ENCODE measurements at places on chromosomes 11 and 22.

DNA sequence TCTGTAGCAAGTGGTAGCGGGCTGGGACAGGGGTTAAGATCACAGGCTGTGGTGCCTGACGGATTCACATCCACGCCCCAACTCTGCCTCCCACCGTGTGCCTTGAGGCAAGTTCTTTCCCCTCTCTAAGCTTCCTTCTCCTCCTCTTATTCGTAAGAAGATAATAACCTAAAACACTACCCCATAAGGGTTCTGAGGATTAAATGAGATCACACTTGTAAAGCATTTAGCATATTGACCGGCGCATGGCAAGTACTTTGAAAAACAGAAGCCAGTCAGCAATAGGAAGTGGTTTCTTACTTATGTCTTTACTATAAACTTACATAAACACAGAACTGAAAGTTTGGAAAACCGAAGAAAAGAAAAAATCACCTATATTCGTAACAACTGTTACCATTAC lies 15.5 kb upstream of the LMO2 start:
- DNase-seq: no peak

GRCh38 chr11:75802021-75802912 lies 12.7 kb upstream of the UVRAG start:
- no peak for DNase-seq

DNA sequence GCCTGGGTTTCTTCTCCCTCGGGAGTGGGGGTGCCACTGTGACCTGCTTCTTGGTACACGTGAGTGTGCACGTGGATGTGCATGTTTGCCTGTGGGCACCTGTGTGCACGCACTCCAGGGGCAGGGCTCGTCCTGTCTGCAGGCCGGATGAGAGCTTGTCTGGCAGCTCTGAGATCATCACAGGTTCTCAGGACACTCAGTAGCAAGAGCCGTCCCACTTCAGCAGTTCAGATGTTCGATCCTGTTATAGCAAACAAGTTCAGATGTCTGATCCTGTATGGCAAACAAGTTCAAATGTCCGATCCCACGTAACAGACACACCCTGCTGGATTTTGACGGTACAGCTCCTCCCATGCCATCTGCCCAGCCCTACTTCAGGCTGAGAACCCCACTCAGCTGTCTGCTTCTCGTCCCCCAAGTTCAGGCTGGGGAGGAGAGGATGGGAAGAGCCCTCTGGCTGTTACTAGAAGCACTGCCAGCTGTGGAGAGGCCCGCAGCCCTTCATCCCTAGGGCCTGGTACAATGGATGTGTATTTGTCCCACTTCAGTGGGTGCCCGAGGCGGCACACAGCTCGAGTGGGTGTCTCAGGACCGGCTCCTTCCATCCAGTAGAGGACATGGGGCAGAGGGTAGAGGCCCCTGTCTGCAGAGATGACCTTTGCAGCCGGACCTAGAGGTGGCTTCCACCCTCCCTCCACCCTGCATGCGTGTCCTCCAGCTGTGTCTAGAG lies 1126.9 kb downstream of the BRD1 start:
- no peak for DNase-seq

DNA sequence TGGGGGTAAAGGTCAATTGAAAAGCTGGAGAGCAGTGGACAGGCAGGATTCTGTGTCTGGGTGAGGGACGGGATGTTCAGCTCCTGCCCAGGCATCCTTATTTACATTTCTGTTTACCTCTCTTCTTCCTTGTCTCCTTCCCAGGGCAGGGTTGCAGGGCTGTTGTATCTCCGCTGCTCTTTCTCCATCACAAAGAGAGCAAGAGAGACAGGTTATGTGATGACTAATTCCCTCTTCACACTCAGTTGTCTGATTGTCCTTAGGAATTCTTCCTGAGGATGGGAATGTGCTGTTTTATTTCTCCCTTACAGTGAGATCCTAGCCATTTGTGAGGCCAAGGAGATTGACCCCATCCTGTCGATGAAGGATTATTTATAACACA lies 104.9 kb downstream of the VPREB1 start:
- DNase-seq: no peak

- DNase-seq: no peak
Measured at GRCh38 chr11:123406441-123407129, 23.5 kb upstream of the GRAMD1B start.

DNA sequence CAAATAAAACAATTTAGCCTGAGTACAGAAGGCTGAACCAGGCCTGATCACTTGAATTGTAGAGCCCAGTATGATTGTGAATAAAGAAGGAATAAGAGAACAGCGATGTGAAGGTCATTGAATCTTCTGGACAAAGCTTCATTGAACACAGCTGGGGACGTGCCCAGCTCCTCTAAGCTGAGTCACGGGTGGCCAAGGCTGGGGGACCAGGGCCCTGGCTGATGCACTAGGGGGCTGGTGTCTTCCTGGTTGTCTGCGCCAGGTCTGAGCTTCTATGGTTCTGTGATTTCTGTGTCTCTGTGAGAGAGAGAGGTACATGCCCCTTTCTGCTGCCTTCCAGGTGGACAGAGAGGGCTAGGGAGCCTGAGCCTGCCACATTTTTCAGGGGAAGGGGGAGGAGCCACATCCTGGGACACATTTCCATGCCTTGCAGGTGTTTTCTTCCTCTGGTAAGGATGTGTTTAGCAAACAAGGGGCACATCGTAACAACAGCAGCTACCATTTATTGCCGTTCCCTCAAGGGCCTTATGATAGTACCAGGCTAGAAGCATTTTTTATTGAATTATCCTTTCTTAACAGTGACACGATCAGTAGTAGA lies 135.7 kb downstream of the C11orf91 start:
- DNase-seq: no peak

DNA sequence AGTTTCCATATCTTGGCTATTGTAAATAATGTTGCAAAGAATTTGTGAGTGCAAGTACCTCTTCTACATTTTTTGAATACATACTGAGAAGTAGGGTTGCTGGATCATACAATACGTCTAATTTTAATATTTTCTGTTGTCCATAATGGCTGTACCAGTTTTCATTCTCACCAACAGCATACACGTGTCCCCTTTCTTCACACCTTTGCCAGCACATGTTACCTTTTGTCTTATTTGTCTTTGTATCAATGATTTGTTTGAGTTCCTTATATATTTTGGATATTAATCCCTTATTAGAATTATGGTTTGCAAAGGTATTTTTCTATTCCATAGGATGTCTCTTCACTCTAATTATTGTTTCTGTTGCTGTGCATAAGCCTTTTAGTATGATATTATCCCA lies 904.3 kb downstream of the METTL15 start:
- DNase-seq: no peak

DNA sequence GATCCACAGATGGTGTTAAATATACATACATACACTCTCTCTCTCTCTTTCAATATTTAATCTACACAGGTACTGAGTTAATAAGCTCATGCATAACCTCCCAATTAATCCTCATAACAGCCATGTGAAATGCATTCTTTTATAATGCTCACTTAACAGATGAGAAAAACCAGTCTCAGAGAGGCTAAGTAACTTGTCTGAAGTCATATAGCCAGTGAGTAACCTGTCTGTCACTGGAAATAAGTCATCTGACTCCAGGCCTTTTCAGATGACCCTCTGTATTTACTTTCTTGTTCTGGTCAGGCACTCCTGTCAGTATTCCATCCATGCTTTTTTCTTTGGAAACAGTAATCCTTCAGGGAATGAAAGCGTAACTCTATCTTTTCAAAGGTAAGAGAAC lies 594.0 kb upstream of the TENM4 start:
- DNase-seq: no peak

GRCh38 chr11:120186774-120187591 lies 23.8 kb upstream of the OAF start:
- peak; percentile 66 for DNase-seq

- DNase-seq: peak; percentile 56
Measured at GRCh38 chr11:94623120-94623735, 56.1 kb downstream of the PIWIL4 start.

GRCh38 chr11:86067009-86067850 lies 1.7 kb downstream of the PICALM start:
- no peak for DNase-seq

DNA sequence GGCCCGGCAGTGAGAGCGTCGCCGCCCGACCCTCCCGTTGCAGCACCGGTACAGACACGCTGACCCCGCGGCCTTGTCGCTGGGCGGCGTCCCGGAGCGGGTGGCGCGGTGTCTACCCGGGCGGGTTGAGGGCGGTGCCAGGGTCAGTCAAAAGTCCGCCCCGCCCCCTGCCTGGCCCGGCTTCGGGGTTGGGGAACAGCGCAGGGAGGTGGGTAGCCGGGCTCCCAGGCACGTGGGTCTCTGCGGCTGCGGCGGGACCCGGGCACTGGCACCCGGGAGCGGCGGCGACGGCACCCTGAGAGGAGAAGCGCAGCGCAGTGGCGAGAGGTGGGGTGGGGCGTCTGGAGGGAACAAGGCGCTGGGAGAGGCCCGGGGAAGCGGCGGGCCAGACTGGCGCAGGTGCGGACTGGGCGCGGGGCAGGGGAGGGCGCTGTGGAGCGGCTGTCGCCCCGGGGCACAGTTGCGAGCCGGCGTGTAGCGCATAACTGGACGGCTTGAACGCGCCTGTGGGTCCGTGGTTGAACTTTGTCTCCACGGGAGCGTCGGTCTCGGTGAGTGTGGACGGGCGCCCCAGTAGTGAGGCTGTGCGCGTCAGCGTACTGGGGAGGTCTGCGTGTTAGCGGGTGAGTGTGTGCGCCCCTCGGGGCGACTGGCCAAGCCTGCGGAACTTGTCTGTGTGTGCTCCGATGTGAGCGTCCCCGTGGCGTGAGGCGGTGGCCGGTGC lies at the start of gene P2RY2:
Gene P2RY2, plus strand, starts transcription at position 176 of the 724 bp plus-strand sequence. CDS start 15,879 bp downstream, outside the sequence.
- DNase-seq: peak; percentile 96

- no peak for DNase-seq
Measured at GRCh38 chr22:48926136-48926535, 901.5 kb downstream of the BRD1 start.

GRCh38 chr11:37322333-37323194 lies 724.5 kb upstream of the RAG2 start:
- DNase-seq: peak; percentile 47

GRCh38 chr11:102666331-102666957 lies 39.1 kb downstream of the MMP27 start:
- no peak for DNase-seq

DNA sequence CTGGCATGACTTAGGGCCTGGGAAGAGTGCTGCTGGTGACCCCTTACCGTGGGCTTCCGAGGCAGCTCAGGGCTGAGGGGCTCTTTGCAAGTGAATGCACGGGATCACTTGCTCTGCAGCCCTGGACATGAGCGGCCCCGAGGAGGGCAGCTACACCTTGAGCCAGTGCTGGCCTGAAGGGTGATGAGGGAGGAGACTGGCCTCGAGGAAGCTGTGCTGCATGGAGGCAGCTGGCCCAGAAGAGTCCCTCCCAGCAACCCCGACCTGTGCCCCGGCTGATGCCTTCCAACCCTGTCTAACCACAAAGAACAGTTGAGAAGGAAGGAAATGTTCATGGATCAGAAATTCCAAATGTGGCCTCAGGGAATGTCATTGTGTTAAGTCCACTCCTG lies 45.2 kb downstream of the TBX1 start:
- DNase-seq: peak; percentile 28

DNA sequence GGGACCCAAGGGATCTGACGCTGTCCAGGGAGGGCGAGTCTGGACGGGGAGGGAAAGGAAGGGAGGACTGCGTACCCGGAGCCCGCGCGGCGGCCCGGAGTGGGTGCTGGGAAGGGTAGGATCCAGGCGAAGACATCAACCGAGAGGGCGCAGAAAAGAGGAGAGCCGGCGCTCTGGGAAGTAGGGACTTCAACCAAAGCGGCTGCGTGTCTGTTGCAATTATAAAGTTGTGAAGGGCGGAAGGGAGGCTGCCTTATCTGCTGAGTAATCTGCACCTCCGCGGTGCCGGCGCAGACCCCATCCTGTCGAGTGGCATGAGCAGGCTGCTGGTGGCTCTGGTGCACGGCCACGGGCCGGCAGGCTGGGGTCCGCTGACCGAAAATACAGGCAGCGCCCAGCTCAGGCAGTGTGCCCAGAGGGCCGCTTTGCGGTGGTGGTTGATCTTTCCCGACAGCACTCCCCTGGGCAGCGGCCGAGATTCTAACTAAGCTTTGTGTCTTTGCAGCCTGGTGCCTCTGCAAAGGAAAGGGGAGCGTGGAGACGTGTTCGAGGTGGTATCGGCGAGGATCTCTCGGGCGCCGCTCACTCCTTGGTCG lies 978 bp downstream of the C11orf87 start:
- DNase-seq: no peak

- DNase-seq: no peak
Measured at GRCh38 chr22:26702906-26703830, 45.8 kb downstream of the MIAT start.

DNA sequence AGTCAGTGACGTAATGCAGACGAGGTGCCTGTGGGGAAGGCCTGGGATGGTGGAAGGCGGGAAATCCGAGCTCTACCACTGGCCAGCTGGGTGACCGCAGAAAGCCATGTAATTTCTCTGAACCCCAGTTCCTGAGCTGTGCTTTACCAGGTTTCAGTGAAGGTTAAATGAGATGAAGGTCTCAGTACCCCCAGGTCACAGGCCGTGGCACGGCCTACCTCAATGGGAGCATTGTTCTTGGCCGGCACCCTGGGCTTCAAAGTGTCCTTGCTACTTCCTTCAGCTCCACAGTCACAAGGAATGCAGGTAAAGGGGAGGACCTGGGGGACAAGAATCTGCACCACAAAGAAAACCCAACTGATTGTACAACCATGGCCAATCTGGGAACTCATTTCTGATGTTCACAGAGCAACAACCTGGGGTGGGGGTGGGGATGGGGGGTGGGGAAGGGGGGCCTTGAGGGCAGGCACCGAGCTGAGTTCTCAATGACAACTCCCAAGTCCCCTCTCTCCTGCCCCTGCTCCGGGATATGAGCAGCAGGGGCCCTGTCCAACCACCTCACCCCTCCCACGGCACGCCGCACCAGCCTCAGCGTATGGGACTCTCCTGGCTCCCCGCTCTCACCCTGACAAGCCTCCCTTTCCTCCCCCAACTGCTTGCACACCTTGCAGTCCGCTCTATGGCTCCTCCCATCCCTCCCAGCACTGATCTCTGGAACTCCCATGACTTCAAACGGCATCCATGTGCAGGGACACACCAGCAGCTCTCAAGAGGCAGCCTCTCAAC lies 59.1 kb upstream of the ARFGAP3 start:
- no peak for DNase-seq

GRCh38 chr11:11461473-11461872 lies 108.4 kb upstream of the CSNK2A3 start:
- DNase-seq: no peak

All from left lobe of liver (tissue), 2 donors.